ENCODE measurements at places on chromosomes 16 and 17. TPM values are rescaled to one million over a fixed set of nuclear protein-coding genes. Genes with fewer than 3 reads are reported as not detected.

DNA sequence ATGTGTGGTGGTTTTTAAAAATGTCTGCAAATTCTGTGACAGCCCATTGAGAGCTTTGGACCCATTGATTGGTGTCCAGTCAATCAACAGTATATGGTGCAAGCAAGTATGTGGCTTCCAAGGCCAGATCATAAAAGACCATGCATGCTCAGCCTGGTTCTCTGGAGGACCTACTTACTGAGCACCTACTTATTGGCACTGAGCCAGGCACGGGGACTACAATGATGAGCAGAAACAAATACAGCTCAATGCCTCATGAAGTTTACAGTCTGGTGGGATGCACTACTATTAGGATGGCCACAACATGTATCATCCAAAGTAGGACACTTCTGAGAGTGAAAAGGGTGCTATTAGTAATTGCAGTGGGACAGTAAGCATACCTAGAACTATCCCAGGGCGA lies 7.2 kb upstream of the EMP2 start:
- DNase-seq: no peak

- DNase-seq: no peak
These were observed 1.6 kb downstream of the TOX3 start for GRCh38 chr16:52545222-52545897.

DNA sequence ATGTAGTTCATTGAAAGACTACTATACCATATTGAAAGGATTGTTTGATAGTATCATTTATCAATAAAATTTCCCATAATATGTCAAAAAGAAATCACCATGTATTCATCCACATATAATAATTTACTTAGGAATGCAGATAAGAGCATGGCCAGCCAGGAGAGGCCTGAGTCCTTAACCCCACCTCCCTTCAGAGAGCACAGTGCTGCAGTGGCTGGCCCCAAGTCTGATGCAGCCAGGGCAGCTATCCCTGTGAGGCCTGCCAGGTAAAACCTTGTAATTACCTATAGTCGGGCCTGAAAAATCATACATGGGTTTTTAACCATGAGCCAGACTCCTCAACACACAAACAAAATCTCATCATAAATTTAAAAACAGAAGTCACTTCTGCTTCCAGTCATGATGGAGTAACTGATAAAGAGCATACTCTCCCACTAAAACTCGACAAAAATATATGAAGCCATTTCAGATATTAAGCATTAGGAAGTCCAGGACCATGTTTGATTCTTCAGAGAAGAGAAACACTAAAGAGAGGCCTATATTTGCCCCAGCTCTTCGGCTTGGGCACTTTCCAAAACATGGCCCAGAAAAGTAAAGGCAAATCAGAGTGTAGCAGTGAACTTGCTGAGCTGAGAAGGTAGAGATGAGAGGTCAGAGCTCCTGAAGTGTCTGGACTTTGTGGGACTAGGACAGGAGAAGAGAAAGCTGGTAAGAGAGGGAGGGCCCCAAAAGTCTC lies 40.9 kb upstream of the CCNF start:
- DNase-seq: no peak

GRCh38 chr16:82782715-82783251 lies 156.0 kb downstream of the CDH13 start:
- DNase-seq: no peak

The HOXB1 gene
- not detected for total RNA-seq
